ENCODE measurements at places on chromosomes 1 and 21. TPM values are rescaled to one million over a fixed set of nuclear protein-coding genes. Genes with fewer than 3 reads are reported as not detected.

Gene RAP1GAP
- not detected for total RNA-seq

Gene PRAMEF25
- total RNA-seq: not detected

Gene SPATA46
- not detected for total RNA-seq

Gene POTED
- not detected for total RNA-seq

Gene TMEM125
- total RNA-seq: not detected

Gene S100A3
- total RNA-seq: 5.8 TPM

Gene TSPAN2
- under 0.01 TPM for total RNA-seq

Gene ALX3
- total RNA-seq: not detected

Gene TSPEAR
- total RNA-seq: not detected

Gene SLC25A34
- not detected for total RNA-seq

Gene CALML6
- not detected for total RNA-seq

Gene LMX1A
- total RNA-seq: not detected

Gene BEND5
- not detected for total RNA-seq

Gene LCE7A
- not detected for total RNA-seq

Gene COA7
- total RNA-seq: 8.7 TPM

Gene ZNF683
- total RNA-seq: not detected

Gene GPR25
- not detected for total RNA-seq

Gene OR14K1
- not detected for total RNA-seq

Gene ITSN1
- 62.7 TPM for total RNA-seq

Gene CHIA
- total RNA-seq: not detected

Gene NSUN4
- total RNA-seq: 9.9 TPM

Gene GPR157
- total RNA-seq: 4.6 TPM

Gene SPRR1B
- total RNA-seq: not detected

Gene LAD1
- total RNA-seq: not detected

Gene TBX19
- total RNA-seq: 0.29 TPM

Gene CADM3
- total RNA-seq: not detected

Gene CFAP126
- total RNA-seq: not detected

Gene LCE2A
- not detected for total RNA-seq

Gene C4BPB
- total RNA-seq: not detected

Gene LCE1D
- not detected for total RNA-seq

Gene RIPK4
- not detected for total RNA-seq

Gene TRAF3IP3
- total RNA-seq: not detected

Gene LIPI
- total RNA-seq: not detected

Gene HRNR
- not detected for total RNA-seq

Gene WDR4
- total RNA-seq: 6.1 TPM

Gene CYP4Z1
- total RNA-seq: not detected

Gene PTPRF
- total RNA-seq: 32.4 TPM

Gene RIPPLY3
- total RNA-seq: 0.29 TPM

Gene CYP2J2
- total RNA-seq: 0.18 TPM

Gene DNALI1
- total RNA-seq: 9.6 TPM

Gene TNFRSF9
- 1.7 TPM for total RNA-seq

Gene LYPLAL1
- total RNA-seq: 13.5 TPM

Gene UBASH3A
- total RNA-seq: not detected

Gene FCGR2B
- total RNA-seq: not detected

Gene GPR37L1
- total RNA-seq: not detected

Gene WNT9A
- 0.29 TPM for total RNA-seq

Gene ESRRG
- under 0.01 TPM for total RNA-seq

Gene KISS1
- total RNA-seq: not detected

Gene CHRM3
- not detected for total RNA-seq

Gene TNNT2
- total RNA-seq: not detected

Gene ACTN2
- not detected for total RNA-seq

Gene LAPTM5
- total RNA-seq: not detected

Gene BMP8A
- 1.2 TPM for total RNA-seq

Gene TAGLN2
- 578 TPM for total RNA-seq
